Stimulated activated CD8-positive, alpha-beta memory T cell treated with anti-CD3 and anti-CD28 coated beads, Interleukin-2, amount 100 ng/mL, for 48 hours (primary cell): ENCODE measurements at places on chromosomes 16 and 17.

DNA sequence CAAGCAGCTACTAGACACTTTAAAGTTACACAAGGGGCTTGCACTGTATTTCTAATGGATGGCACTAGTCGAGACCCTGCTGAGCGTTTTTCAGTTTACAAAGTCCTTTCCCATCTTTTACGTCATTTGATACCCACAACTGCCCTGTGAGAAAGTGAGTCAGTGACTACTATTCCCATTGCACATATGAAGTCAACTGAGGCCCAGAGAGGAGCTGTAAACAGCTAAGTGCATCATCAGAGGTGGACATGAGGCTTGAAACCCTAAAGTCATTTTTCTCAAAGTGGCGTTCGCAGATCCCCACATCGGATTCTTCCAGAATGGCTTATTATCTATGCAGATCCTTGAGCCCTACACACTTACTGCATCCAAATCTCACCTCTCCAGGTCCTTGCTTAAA lies 50.6 kb downstream of the TEKT5 start:
- DNase-seq = no peak

- DNase-seq = no peak
Observed at GRCh38 chr17:39791111-39791992, 53.6 kb downstream of the GRB7 start.

DNA sequence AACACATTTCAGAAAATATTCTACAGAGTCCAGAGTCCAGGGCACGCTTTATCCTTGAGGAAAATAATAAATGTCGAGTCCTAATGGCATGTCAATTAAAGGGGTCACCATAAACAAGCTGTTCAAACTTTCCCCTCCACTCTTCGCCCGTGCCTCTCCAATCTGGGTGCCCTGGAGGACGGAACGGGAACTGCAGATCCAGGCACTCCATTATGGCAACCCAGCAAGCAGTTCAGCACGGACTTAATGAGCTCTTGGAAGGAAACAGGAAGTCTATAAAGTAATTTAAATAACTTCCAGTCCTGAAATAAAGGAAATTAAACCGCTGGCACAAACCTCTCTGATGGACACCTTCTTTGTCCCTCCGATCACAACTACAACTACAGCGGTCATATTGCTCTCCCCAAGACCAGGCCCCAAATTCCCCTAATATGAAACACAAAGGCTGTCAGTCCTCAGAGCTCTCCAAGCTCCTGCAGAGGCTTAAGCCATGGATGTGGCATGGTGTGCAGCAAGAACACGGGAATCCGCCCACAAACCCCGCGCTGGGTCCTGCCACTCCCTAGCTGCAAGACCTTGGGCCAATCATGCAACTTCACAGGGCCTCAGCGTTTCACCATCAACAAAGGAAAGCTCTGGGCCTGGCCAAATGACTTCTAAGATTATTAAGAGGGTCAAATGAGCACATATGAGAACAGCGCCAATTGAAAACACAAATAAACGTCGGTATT lies 52.6 kb downstream of the ZFHX3 start:
- no peak for DNase-seq

- DNase-seq = no peak
Observed at GRCh38 chr16:57372372-57373116, at the start of gene CX3CL1. CX3CL1 (plus strand) TSS chr16:57372490; CDS start chr16:57372569, 79 bp downstream.

DNA sequence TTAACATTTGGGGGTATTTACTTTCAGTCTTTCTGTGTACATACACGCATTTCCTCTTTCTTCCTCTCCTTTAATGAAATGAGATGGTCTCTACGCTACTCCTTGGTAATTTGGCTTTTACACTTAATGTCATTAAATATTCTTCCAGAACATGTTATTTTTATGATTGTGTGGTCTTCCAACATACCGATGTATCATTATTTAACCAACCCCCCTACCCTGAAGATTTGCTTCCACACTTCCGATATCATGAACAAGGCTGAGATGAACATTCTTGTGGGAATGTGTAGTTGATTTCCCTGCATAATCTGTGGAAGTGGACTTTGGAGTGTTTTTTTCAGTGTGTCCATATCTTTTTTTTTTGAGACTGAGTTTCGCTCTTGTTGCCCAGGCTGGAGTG lies 2.3 kb upstream of the PGS1 start:
- DNase-seq = no peak

DNA sequence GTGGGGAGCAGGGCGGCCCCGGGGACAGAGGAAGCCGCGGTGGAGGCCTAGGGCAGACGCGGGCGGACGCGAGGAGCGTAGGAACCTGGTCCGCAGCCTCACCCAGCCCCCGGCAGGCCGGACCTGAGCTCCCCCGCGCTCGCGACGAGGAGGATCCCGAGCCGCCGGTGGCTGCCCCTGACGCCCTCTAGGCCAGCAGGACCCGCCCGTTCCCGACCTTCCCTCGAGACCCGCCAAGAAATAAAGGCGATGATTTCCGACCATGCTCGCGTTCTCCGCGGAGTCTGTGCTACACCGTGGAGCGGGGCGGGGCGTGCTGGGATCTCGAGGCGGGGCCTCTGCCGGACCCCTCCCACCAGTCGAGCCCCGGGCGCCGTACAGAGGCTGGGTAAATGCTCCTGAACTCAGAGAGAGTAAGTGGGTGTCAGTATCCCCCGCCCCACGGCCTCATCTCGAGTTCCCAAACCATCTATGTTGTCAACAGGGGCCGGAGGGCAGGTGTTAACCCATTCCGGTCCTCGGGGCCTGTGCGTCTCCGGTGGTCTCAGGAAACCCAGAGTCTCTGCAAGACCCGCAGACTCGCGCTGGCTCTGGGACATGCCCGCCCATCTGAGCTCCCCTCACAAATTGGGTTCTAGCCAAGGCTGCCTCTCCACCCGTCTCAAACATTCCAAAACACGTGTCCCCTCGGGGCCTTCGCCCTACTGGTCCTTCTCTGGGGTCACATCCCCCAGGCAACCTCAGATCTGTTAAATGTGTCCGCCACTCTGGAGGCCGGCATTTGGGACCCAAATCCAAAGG lies 13.7 kb downstream of the SYCE1L start:
- DNase-seq = peak; percentile 70
